ENCODE measurements at places on chromosomes 7 and 10.

- DNase-seq = no peak
Measured at GRCh38 chr7:1755783-1756625, 85.9 kb downstream of the ELFN1 start.

- no peak for DNase-seq
Measured at GRCh38 chr10:90916392-90917237, 4.3 kb downstream of the ANKRD1 start.

- DNase-seq = no peak
Measured at GRCh38 chr7:140607441-140607989, 33.1 kb downstream of the DENND2A start.

- no peak for DNase-seq
Measured at GRCh38 chr7:1758028-1758858, 88.2 kb downstream of the ELFN1 start.

GRCh38 chr10:49539320-49539885 is 482 bp upstream of the ERCC6 start:
- no peak for DNase-seq

- no peak for DNase-seq
Measured at GRCh38 chr7:44213877-44214388, 13.2 kb downstream of the YKT6 start.

GRCh38 chr7:17706734-17707133 is 233.6 kb downstream of the SNX13 start:
- DNase-seq = peak; percentile 12

GRCh38 chr10:80526218-80526617 is 11.5 kb upstream of the SH2D4B start:
- DNase-seq = no peak

GRCh38 chr7:73602721-73603651 is 21.3 kb downstream of the MLXIPL start:
- DNase-seq = no peak

- no peak for DNase-seq
Measured at GRCh38 chr10:36118314-36118713, 476.2 kb upstream of the FZD8 start.

DNA sequence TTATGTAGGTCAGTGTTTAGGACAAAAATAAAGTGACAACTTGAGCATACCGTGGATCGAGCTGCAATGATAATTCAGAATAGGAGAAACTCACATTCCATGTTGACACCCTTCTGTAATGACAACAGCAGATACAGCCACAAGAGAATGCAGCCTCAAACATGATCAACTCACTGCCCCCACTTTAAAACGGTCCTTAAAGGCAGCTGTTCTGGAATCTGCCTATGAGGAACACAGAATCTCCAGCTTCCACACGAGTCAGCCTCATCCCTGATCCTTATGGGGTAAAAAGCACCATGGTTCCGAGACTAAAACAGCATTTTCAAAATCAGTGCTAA is 32.5 kb upstream of the DAGLB start:
- DNase-seq = no peak

DNA sequence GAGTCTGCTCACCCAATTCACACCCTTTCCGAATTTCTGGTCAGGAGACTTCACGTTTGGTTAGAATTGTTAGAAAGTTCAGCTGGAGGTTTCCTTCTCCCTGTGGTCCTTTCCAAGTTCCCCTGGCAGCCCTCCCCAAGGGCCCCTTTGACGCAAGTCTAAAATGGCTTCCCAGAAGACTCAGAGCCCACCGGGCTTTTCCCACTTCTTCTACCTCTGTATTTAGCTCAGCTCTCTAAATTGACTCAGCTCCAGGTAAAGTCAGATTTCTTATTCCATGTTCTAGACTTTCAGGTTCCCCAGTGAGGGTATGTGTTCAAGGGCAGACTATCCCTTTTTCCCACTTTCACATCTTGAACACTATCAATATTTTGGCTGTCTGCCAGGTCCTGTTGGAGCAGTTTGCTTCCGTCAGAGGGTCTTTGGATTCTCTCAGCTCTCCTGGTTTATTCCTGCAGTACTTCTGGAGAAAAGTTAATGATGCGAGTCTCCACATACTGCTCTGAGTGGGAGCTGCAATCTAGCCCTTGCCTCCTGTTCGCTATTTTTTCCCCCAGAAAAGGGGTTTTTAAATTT is 53.1 kb upstream of the ZNF273 start:
- DNase-seq = no peak

GRCh38 chr7:132991615-132992587 is 90.0 kb downstream of the CHCHD3 start:
- no peak for DNase-seq

GRCh38 chr10:22501413-22501812 is 156.1 kb downstream of the SPAG6 start:
- no peak for DNase-seq

Measured in NCI-H748 treated with DMSO at 0.1 percent for 48 hours (cell line).